ENCODE measurements at places on chromosomes 12 and 14.
A peak's percentile ranks its signal among the peaks of the same experiment; 100 is the strongest.

- no peak for DNase-seq
Measured at GRCh38 chr12:131676544-131676943, 34.3 kb upstream of the SFSWAP start.

DNA sequence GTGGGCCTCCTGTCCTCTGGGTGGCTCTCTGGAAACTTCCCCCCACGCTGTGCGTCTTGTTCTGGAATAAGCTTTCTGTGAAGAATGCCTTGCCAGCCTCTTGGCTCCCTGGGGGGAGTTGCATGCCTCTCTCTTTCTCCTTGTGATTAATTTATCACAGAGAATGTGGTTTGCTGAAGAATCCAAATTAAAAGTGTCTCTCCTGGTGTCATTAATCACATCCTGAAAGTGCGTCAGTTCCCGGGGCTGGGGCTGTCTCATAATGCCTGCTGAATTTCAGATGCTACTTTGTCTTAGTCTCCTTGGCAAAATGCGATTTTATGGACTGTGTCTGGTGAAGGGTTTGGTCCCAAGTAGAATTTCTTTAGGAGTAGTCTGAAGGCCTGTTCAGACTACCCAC is 787.7 kb upstream of the TMEM132C start:
- no peak for DNase-seq

GRCh38 chr12:123910057-123910456 is 62.6 kb downstream of the CCDC92 start:
- no peak for DNase-seq

- DNase-seq = no peak
Measured at GRCh38 chr12:96635844-96636243, 146.5 kb downstream of the CFAP54 start.

GRCh38 chr12:95003921-95004272 is 400 bp upstream of the NDUFA12 start:
- no peak for DNase-seq

GRCh38 chr12:15522574-15523187 is 200.4 kb downstream of the PTPRO start:
- DNase-seq = peak; percentile 77
